ENCODE measurements at places on chromosomes 13 and 19.

GRCh38 chr13:73274147-73274546, 215.3 kb downstream of the KLF5 start:
- DNase-seq, result no peak

DNA sequence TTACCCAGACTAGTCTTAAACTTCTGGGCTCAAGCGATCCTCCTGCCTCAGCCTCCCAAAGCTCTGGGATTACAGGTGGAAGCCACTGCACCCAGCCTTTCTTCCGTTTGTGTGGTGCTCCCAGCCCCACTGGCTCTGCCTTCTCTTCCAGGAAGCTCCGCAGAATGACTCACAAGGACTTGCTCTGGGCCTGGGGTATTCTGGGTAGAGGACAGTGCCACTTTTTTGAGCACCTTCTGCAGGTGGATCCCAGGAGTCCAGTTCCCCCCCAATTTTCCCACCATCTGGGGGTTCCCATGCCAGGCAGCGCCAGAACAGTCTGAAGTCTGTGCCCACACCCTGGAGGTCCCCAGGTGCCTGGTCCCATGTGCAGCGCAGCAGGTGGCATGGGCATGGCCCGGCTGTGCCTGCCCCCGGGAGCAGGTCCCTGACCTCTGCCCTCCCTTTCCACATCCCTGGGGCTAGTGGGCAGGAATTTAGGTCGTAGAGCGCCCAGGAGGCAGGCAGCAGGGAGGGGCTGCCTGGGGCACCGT, 1.6 kb downstream of the REEP6 start:
- DNase-seq, result no peak

DNA sequence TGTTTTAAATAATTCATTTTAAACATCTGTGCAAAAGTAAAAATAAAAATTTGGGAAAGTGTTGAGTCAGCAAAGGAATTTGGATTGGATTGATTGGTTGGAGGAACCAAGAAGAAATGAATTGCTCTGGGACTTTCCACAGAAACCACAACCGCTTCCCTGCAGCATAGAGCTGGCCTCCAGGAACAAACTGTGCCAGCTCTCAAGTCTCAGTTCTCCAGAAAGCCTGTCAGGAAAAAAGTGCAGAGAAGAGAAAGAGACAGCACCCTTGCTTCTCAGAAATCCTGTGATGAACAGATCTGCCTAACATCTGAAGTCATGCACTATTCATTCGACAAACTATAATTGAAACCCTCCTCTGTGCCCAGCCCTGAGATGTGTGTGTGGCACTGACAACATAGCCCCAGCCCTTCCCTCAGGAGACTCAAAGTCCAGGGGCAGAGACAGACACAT, 14.8 kb downstream of the LYPD3 start:
- DNase-seq, result no peak

GRCh38 chr19:30848636-30849425, 476.6 kb downstream of the ZNF536 start:
- DNase-seq, result no peak

DNA sequence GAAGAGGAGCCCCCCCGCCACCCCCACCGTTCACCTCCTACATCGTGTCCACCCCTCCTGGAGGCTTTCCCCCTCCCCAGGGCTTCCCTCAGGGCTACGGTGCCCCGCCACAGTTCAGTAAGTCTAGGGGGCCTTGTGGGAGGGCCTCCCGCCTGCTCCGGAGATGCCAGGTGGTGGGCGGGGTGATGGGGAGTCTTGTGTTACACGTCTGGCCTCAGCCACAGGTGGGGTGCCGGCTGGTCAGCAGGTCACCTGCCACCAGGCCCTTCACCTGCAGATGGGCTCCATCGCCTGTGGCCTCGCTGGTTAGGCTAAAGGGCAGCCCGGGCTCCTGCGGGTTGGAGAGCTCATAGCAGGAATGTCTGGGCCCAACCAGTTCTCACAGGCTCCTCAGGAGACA, 8.0 kb upstream of the RPS15 start:
- DNase-seq, result no peak

DNA sequence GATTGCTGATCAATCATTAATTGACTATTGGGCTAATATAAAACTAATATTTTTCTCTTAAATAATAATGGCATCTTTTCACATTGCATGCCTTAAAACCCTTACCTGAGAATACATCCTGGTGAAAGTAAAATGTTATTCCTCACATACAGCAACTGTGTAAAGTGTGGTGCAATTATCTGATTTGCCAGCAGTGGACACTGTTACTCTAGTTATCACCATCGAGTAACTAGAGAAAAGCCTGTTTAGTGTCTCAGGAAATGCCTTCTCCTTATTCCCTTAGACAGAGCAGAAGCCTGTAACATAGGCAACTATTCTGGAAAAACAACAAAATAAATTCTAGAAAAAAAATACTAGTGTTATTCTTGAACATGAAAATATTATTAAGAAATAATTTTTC, 459.8 kb downstream of the FGF14 start:
- DNase-seq, result no peak

GRCh38 chr19:32458500-32459123, 53.0 kb downstream of the DPY19L3 start:
- DNase-seq, result no peak

DNA sequence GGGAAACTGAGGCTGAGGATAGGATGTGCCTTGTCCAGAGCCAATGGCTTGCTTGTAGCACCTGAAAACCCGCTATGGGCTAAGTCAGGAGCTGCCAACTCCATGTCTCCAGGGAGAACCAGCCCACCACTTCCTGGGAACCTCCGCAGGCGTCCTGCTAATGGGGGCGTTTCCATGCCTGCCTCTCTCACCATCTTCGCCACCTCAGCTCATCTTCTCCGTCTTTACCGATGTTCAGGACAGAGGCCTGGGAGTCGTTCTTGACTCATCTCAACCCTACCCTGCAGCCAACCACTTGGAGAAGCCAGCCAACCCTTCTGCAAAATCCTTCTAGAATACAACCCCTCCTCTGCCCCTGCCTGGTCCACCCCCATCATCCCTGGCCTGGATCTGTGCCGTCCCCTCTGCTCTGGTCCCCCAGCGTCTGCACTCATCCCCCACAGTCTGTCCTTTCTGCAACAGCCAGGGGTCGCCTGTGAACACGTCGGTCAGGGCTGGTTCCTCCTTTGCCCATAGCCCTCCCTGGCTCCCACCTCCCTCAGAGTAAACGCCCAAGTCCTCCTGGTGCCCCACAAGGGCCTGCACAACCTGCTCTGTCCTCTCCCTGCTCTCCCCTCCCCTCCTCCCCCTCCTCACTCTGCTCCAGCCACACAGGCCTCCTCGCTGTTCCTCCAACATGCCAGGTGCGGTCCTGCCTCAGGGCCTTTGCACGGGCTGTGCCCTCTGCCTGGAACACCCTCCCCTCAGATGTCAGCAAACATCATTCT, 31.0 kb downstream of the PTPRS start:
- no peak for DNase-seq

GRCh38 chr13:26590951-26591350, 33.5 kb downstream of the WASF3 start:
- DNase-seq, result no peak

- no peak for DNase-seq
Measured at GRCh38 chr13:32731074-32731473, 144.8 kb downstream of the PDS5B start.

DNA sequence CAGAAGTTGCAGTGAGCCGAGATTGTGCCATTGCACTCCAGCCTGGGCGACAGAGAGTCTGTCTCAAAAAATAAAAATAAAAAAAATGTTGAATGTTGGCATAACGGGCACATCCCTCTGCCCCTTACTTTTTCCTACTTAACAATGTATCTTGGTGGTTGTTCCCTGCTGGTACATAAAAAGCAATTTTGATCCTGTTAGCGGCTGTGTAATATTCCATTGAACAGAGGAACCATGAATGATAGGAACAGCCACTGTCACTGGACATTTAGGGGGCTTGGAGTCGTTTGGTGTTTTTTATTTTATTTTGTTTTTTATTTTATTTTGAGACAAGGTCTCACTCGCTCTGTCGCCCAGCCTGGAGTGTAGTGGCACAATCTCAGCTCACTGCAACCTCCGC, 10.4 kb upstream of the NCCRP1 start:
- DNase-seq, result no peak

- DNase-seq, result no peak
Measured at GRCh38 chr19:4493104-4493928, 21.2 kb downstream of the HDGFL2 start.

- no peak for DNase-seq
Measured at GRCh38 chr13:112532837-112533745, 54.9 kb downstream of the TUBGCP3 start.

DNA sequence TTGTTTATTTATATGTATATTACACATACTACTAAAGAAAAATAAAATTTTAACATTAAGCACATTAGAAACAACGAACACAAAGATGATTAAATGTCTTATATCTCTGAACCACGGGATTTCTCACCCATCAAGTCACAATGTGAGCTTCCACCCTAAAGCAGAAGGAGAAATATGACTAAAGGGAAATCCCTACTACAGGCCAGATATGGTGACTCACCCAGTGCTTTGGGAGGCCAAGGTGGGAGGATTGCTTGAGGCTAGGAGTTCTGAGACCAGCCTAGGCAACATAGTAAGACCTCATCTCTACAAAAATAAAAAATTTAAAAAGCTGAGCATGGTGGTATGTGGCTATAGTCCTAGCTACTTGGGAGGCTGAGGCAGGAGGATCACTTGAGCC, 24.6 kb downstream of the DCT start:
- no peak for DNase-seq

DNA sequence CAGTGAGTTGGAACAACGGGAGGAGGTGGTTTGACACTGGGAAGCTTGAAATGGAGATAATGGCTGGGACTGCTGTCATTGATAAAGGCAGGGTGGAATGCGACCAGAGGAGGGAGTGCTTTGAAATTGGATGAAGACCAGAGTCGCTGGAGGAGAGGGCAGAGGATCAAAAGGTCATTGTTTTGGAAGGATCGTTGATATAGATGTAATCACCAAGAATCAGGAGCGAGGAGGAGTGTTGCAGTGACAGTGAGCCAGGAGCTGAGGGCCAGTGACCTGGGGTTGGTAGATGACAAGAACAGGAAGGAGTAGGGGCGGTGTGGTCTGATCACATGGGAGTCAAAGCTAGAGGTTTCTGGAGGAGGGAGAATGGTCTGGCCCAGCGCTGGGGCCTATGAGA, 25.3 kb downstream of the TM9SF2 start:
- DNase-seq, result no peak

DNA sequence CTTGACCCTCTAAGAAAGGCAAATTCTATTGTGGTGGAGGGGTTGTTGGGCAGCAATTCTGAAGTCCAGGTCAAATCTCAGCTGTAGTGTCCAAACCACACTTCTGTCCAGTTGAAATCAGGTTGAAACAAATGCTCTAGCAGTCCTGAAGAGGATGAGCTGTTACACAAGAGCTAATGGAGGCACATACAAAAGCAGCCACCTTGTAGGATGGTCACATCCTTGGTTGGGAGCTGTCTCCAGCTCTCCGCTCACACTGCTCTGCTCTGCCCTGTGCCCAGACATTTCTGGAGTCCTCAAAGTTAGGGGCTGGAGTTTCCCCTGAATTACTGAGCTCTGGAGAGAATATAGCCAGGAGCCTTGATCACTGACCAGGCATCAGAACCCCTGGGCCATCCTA, 47.2 kb downstream of the GPR12 start:
- DNase-seq, result no peak

GRCh38 chr19:8305798-8306197, 2.4 kb downstream of the CD320 start:
- no peak for DNase-seq

- DNase-seq, result no peak
Measured at GRCh38 chr13:76271728-76272232, 614.4 kb downstream of the KCTD12 start.

DNA sequence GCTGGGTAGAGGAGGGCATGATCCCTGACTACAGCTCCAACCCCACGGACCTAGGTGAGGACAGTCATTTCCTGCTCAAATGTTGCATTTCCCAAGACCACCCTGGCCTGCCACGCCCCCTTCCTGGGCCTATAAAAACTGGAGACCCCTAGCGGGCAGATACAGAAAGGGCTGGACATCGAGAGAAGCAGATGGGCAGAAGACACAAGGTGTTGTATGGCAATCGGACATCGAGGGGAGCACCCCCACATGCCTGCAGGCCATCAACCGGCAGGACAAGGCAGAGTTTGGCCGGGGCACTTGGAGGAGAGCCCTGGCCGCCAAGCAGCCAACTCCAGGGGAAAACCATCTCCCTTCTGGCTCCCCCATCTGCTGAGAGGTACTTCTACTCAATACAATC, 746.4 kb downstream of the PCDH9 start:
- no peak for DNase-seq

- no peak for DNase-seq
Measured at GRCh38 chr13:60701895-60702294, 304.9 kb downstream of the TDRD3 start.

DNA sequence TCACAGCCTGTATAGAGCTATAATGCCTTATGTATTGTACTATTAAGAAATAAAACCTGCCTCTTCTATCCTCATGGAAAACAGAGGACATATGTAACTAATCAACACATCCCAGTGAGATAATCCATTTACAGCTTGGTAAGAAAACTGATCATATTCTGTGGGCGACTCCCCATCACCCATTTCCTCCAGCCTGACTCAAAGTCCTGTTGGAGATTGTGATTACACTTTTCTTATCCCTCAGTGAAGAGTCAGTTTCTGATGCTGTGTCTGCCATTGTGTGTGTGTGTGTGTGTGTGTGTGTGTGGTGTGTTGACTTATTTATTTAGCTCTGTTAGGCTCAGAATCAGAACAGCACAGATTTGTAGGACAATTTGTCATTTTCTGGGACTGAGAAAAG, 212.8 kb downstream of the FGF9 start:
- no peak for DNase-seq

- no peak for DNase-seq
Measured at GRCh38 chr19:17419154-17419620, 660 bp upstream of the MVB12A start.

GRCh38 chr13:92901739-92902138, 324.9 kb upstream of the GPC6 start:
- DNase-seq, result no peak

DNA sequence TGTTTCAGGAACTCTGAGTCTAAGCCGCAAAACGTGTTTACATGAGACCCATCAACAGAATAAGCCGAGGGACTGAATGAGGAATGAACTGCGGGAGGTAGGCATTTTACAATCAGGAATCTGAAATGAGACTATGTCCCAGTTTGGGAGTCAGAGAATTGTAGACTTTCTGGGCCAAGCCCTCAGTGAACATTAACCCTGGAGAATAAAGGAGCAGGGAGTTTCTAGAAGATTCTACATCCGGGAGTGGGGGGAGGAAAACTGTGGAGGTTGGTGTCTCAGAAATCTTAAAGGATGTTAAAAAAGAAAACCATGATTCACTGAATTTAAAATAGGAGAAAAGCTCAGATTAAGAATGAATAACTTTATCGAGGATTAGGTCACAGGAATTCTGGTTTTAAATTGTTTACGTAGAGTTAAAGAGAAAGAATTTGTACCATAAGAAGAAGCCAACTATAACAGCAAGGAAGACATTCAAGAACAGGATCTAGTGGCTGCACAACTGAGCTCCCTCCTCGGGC, 18.5 kb downstream of the RFX2 start:
- DNase-seq, result no peak

Data from activated naive CD8-positive, alpha-beta T cell treated with anti-CD3 and anti-CD28 coated beads, Interleukin-2, amount 10 ng/mL, durations not matched to agents 7 days and 5 days (primary cell).